ENCODE measurements at places on chromosomes 7 and 10. TPM values are rescaled to one million over a fixed set of nuclear protein-coding genes. Genes with fewer than 3 reads are reported as not detected.

The TMEM270 gene
- total RNA-seq, result not detected

The HMX3 gene
- total RNA-seq, result not detected

The CRHR2 gene
- total RNA-seq, result 0.16 TPM

The OIT3 gene
- 2.3 TPM for total RNA-seq

DNA sequence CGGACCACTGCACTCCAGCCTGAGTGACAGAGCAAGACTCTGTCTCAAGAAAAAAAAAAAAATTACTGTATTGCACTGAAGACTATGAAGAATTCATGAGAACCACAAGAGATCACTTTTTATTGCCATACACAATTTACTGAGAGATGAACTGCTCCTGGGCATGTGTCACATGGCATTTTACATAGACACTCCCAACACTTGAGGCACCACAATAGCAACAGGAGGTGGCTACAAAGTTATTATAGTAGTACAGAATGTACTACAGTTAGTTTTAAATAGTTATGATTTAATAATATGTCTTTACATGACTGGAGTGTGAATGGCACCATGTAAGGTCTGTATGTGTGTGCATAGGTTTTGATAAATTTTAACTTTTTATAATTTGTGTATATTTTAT, 70.6 kb downstream of the KMT2E start:
- DNase-seq, result no peak

GRCh38 chr7:78379148-78379547, 580.6 kb downstream of the PHTF2 start:
- no peak for DNase-seq

DNA sequence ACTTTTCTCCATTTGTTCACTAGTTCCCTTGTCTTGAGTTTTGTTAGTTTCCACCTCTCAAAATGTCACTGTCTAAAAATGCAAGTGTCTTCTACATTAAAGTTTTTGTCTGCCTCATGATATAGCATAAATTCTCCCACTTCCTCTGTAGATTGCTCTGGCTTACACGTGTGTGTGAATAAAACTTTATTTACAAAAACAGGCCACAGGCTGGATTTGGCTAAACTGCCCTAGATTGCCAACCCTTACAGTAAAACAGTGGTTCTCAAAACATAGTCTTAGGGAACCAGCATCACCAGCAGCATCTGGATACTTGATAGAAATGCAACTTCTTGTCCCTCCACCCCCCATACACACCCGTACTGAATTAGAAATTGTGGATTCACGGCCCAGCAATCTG, 207.8 kb downstream of the VTI1A start:
- DNase-seq, result no peak

- no peak for DNase-seq
Observed at GRCh38 chr10:22489467-22489866, 144.2 kb downstream of the SPAG6 start.

DNA sequence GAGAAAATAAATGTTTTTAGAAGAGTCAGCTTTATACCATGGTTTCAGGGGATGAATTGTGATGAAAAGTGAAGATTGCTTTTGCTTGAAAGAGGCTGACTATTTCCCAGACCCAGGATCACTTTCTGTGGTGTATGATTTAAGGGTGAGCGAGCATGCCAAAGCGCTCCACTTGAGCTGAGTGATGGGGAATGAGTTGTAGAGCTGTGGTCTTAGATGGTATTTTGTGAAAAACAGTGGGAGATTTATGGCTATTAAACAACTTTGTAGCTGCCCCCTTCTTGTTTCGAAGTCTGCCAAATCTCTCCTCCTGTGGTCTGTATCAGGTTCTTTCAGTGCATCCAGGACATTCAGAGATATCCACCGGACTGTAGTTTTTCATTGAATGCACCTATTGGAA, 888.2 kb downstream of the LRMDA start:
- no peak for DNase-seq

GRCh38 chr7:21844742-21845141, 101.0 kb downstream of the CDCA7L start:
- no peak for DNase-seq

GRCh38 chr7:158382363-158383254, 205.0 kb downstream of the PTPRN2 start:
- DNase-seq, result no peak

GRCh38 chr7:8938044-8938805, 504.8 kb downstream of the NXPH1 start:
- no peak for DNase-seq

GRCh38 chr10:6364893-6365292, 162.2 kb downstream of the PFKFB3 start:
- no peak for DNase-seq

DNA sequence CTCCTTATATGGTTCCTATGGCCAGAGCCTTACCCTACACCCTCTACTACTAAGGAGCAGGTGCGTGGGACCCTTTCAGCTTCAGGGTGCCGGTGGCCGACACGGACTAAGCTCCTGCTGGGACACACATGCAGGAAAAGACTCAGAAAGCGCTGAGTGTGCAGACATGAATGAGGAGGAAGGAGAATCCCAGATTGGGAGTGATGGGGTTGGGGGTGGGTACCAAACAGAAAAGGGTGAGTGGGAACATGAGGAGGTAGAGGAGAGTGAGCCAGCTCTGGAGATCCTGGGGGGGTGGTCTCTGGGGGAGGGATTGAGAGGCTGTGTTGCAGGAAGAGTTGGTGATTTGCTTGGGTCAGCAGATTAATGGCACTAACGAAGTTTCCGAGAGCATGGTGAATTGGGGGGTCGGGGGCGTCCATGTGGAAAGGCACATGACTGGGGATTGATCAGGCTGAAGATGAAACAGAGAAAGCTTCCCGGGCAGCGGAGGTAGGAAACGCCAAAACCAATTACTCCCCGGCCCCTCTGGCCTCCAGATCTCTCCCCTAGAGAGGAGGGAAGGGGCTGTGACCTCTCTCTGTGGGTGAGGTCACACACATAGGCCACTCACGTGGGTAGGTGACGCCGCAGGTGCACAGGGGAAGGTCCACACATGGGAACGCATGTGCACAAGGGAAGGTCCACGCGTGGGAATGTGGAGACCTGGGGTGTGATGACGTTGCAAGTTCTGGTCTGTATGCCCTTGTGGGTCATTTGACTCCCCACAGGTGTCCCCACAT, 37.9 kb upstream of the SLF2 start:
- no peak for DNase-seq

DNA sequence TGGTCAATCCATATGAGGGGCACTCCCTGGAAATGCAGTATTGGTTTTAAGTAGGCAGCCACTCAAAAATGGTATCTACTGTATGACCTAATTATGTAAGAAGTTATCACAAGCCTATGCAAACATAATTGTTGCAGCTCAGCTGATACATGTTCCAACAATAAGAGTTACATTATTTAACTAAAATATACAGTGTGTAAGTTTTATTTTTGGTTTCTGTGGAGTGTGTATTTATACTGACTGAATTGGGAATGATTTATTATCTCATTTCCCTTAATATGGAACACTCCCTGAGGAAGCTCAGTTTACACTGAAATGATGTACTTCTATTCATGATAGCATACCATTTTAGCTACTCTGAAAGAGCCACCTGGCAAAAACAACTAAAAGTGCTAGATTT, 2.6 kb upstream of the ING3 start:
- DNase-seq, result no peak

GRCh38 chr10:25766687-25767221, 167.3 kb upstream of the MYO3A start:
- DNase-seq, result no peak

Measured in urinary bladder (tissue), 4 donors.